CD4-positive, alpha-beta T cell (primary cell): ENCODE measurements at places on chromosomes 6 and 20.

DNA sequence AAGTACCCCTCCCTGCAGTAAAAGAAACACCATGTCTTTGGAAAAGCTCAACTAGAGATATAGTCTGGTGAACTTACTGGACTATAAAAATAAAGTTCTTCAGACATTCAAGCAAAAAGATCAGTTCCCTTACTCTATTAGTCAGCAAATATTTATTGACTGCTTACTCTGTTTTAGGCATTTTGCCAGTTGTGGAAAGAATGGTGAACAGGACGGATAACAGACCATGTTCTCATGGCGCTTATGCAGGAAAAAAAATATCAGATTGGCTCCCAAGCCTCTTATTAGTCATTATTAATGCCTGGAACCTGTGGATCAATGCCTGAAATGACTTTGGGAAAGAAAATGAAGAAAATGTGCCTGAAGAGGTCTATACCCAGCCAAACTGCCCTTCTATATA, 282.2 kb upstream of the EPHA7 start:
- no peaks in the 10 kb centered on the region for H3K27me3 ChIP-seq
- H3K27ac ChIP-seq: no peak overlapping the region
- H3K36me3 ChIP-seq: no peaks in the 10 kb centered on the region
- DNase-seq: no peak
- no peaks in the 10 kb centered on the region for H3K4me1 ChIP-seq
- no peak overlapping the region for H3K4me3 ChIP-seq

DNA sequence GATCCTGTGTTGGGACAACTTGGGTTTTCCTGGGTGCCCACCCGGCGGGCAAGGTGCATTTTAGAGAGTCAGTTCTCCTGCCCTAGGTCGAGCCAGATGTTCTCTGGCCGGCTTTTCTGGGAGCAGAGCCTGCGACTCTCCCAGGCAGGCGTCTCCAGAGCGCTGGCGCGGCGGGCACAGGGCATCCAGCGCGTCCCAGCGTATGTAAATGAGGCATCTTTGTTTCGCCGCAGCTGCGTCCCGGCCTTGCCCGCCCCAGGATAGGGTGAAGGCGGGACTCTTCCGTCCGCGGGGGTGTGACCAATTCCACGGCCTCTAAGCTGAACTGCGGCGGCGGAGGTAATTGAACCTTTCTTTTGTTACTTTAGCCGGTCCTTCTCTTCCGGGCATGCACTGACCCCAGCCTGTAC, 9.1 kb downstream of the GRIK2 start:
- H3K27me3 ChIP-seq: peaks cover 44% of the 10 kb centered on the region
- no peaks in the 10 kb centered on the region for H3K36me3 ChIP-seq
- H3K4me3 ChIP-seq: no peak overlapping the region
- no peaks in the 10 kb centered on the region for H3K4me1 ChIP-seq
- no peak for DNase-seq
- no peak overlapping the region for H3K27ac ChIP-seq

GRCh38 chr6:32700391-32701040, 34.1 kb upstream of the HLA-DQB1 start:
- no peaks in the 10 kb centered on the region for H3K36me3 ChIP-seq
- no peak overlapping the region for H3K27ac ChIP-seq
- no peak overlapping the region for H3K4me3 ChIP-seq
- DNase-seq: no peak

DNA sequence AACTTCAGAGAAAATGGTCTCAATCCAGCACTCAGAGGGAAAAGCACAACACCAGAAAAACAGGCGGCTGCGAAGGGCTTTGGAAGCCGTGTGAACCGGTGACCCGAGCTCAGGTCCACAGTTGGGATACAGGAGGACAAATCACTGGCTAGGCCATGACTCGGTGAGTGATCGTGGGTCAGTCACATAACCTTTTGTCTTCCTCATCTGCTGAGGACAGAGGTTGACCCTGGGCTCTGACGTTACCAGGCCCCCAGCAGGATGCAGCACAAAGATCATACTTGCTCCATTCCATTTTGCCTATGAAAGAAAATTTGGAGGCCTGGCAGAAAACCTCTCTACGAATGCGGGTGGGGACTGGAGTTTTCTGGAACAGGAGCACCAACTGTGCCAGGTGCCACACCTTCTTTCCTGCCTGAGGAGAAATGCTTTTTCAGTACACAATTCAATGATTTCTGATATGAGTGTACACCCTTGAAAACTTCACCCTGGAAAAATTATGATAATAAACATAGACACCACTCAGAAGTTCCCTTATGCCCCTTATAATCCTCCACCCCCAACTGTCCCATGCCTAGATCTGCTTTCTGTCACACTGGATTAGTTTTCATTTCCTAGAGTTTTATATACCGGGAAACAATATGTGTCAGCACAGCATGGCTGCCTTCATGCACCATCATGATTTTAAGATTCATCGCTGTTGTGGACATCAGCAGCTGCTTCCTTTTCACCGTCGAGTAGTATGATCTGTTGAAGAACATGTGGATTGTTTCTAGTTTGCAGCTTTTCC, 85.3 kb upstream of the RALGAPA2 start:
- H3K27ac ChIP-seq: no peak overlapping the region
- no peaks in the 10 kb centered on the region for H3K36me3 ChIP-seq
- no peak for DNase-seq
- H3K27me3 ChIP-seq: no peaks in the 10 kb centered on the region
- no peaks in the 10 kb centered on the region for H3K4me1 ChIP-seq

DNA sequence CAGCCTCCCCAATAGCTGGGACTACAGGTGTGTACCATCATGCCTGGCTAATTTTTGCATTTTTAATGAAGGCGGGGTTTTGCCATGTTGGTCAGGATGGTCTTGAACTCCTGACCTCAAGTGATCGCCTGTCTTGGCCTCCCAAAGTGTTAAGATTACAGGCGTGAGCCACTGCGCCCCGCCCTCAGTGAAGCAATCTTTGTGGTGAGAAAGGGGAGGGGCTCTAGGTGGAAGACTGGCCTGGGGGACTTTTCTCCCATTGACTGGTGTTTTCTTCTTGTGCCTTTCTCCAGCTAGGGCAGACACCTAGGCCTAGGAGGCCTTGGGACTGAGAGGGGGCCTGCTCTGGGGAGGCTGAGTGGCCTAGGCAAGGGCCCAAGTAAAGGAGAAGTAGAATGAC, 84.1 kb downstream of the DNAAF9 start:
- no peaks in the 10 kb centered on the region for H3K27me3 ChIP-seq
- no peak for DNase-seq
- H3K4me1 ChIP-seq: peaks cover 10% of the 10 kb centered on the region
- H3K27ac ChIP-seq: no peak overlapping the region
- H3K4me3 ChIP-seq: no peak overlapping the region
- H3K36me3 ChIP-seq: peaks cover 2% of the 10 kb centered on the region

DNA sequence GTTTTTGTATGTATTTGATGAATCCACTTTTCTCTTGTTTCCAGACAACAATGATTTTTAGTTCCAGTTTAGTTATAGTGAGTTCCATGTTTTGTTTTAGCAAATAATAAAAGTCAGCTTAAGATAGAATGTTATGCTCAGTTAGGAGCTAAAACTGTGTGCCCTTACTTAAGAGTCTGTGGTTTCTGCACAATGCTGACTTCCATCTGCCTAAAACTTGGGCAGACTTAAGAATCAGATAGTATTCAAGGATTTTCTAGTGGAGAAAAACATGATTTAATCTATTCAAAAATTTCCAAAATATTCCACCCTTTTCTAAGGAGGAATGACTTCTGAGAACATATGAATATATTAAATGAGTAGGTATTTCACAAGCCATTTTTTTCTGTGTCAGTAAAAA, 32.8 kb downstream of the LAMA4 start:
- no peak overlapping the region for H3K4me3 ChIP-seq
- H3K4me1 ChIP-seq: no peaks in the 10 kb centered on the region
- DNase-seq: no peak
- H3K27me3 ChIP-seq: peaks cover 5% of the 10 kb centered on the region

DNA sequence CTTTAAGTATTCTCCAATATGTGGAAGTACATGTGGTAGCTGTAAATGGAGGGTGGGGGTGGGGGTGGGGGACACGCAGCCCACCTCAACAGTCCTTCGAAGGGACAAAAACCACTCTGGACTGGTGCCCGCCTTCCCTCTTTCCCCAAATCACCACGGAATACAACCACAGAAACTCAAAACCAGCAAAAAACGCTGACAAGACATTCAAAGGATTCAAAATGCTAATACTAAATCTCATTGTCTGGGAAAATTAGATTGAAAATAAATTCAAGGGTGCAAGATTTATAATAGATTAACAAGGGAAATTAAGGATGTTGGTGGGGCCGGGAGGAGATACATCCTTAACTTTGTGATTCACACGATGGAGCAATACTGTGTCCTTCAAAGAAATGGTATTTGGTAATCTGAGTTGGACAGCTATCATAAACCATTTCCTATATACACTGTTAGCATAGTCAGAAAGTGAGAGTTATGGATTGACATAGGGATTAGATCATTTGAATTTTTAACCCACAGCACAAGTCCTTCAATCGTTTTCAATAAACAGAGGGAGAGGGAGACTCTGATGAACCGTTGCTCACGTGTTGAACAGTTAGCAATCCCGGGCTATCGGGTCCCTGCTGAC, 766 bp upstream of the TBC1D22B start:
- H3K27ac ChIP-seq: peak overlapping the region; percentile 86
- no peak for DNase-seq

DNA sequence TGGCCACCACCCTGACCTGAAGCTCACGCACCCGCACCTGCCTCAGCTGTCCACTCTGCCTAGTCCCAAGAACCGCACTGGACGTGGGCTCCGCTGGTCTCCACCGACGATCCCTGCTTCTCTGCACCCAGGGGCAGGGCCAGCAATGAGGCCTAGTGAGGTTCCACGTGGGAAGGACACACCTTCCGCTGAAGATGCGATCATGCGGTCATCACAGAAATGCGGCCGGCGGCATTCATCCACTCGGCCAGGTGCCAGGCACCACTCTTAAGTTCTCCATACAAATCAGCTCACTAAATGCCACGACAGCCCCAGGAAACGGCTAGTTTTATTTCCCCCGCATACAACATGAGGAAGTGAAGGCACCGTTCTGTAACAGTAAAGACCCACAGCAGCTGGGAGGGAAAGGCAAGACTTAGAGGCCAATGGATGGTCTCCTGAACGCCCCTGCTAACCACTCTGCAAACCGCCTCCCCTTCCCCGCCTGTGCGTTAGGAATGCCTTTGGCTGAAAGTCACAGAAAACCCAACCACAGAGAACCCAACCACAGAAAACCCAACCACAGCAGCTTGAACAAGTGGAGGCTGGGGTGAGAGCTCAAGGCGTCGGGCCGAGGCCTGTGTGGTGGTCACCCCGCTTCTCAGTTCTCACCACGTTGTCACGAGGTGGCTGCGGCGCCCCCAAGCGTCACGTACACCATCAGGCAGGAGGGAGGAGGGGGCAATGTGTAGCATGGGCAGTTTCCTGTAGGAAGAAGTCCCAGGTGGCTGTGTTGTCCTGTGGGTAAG, 204.4 kb downstream of the TAF4 start:
- no peaks in the 10 kb centered on the region for H3K4me1 ChIP-seq
- no peaks in the 10 kb centered on the region for H3K36me3 ChIP-seq
- no peak for DNase-seq
- no peak overlapping the region for H3K27ac ChIP-seq
- H3K27me3 ChIP-seq: no peaks in the 10 kb centered on the region
- H3K4me3 ChIP-seq: no peak overlapping the region

DNA sequence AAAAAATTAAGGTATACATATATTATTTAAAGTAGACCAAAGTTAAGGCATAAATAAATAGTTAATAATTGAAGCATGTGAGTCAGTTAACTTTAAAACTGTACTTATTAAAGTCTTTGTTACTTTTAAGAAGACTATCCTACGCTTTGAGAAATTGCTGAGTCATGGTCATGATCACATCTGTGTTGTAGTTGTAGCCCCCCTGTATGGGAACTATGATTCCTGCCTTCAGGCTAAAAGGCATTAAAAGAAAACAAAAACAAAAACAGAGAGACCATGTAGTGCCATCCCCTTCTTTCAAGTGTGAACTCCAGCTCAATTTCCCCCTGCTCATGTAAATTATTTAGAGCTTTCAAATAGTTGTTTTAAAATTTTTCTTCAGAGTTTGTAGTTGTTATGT, 123.4 kb downstream of the FLRT3 start:
- no peak for DNase-seq
- no peaks in the 10 kb centered on the region for H3K4me1 ChIP-seq
- no peaks in the 10 kb centered on the region for H3K27me3 ChIP-seq
- H3K27ac ChIP-seq: no peak overlapping the region
- H3K36me3 ChIP-seq: no peaks in the 10 kb centered on the region
- no peak overlapping the region for H3K4me3 ChIP-seq

- H3K27me3 ChIP-seq: no peaks in the 10 kb centered on the region
- no peaks in the 10 kb centered on the region for H3K36me3 ChIP-seq
- H3K27ac ChIP-seq: no peak overlapping the region
- no peaks in the 10 kb centered on the region for H3K4me1 ChIP-seq
- H3K4me3 ChIP-seq: no peak overlapping the region
Observed at GRCh38 chr6:120511712-120512111, 822.6 kb downstream of the TBC1D32 start.

- no peak for DNase-seq
- no peaks in the 10 kb centered on the region for H3K27me3 ChIP-seq
- no peak overlapping the region for H3K27ac ChIP-seq
- H3K4me1 ChIP-seq: no peaks in the 10 kb centered on the region
- no peak overlapping the region for H3K4me3 ChIP-seq
- H3K36me3 ChIP-seq: no peaks in the 10 kb centered on the region
Observed at GRCh38 chr6:161618831-161619454, 345.1 kb upstream of the AGPAT4 start.

DNA sequence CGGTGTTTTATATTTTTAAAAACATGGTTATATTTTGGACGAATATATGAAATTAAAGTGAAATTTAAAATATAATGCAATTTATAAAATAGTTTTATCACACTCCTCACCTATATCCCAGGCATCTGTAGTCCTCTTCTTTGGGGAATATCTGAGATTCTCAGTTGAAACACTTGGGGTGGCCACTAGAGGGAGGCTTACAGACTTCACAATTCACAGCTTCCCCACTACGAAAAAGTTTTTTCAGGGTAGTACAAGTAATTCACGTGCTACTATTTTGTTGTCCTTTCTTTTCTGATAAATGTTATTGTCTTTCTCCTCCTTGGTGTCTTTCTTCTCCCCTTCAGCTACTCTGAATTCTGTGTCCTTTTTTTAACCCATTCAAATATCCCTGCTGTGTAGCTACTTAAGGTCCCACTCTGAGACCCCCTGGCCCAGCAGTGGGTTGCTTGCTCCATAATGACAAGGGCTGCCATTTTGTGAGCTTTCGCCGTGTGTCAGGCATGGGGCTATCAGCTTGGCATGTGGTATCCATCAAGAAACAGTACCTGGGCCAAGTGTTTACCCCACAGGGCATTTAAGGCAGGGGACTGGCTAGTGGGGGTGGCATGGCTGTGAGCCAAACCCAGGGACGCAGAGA, 43.6 kb upstream of the PHACTR3 start:
- no peak overlapping the region for H3K4me3 ChIP-seq
- no peaks in the 10 kb centered on the region for H3K4me1 ChIP-seq
- no peak overlapping the region for H3K27ac ChIP-seq
- H3K36me3 ChIP-seq: no peaks in the 10 kb centered on the region

- peaks cover 33% of the 10 kb centered on the region for H3K36me3 ChIP-seq
- H3K4me1 ChIP-seq: no peaks in the 10 kb centered on the region
- no peaks in the 10 kb centered on the region for H3K27me3 ChIP-seq
- no peak overlapping the region for H3K4me3 ChIP-seq
Observed at GRCh38 chr6:116648156-116648555, 20.4 kb downstream of the ZUP1 start.
